ENCODE measurements at places on chromosomes 5 and 9.
A peak's percentile ranks its signal among the peaks of the same experiment; 100 is the strongest.

DNA sequence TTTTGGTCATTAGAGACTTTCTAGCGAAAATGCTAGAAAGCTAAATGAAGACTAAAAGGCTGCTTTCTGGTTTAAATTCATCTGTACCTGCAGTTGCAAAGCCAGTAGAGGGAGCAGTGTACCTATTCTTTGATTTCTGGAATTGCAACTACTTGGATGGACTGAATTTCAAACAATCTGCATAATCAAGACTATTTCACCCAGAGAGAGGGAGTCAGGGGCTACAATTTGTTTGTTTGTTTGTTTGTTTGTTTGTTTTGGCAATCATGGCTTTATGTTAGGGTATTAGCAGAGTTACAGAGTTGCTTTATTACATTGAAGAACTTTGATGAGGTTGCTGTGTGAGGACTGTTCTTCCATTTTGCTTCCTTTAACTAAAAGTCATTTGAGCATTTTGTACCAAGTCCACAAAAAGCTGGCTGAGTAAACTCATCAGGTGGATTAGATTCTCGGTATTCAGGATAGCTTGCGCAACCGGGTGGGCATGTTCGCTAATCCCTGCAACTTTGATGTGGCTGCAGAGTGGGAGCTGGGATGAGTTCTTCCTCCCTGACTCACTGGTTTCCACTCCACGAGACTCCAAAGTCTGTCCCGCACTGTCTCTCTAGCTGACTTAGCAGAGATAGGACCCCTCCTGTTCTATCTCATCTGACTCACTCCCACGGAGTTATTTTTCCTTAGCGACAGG is 80.0 kb upstream of the TUT7 start:
- peak; percentile 30 for DNase-seq

GRCh38 chr5:82796643-82797416 is 280.4 kb downstream of the TMEM167A start:
- DNase-seq, result no peak

DNA sequence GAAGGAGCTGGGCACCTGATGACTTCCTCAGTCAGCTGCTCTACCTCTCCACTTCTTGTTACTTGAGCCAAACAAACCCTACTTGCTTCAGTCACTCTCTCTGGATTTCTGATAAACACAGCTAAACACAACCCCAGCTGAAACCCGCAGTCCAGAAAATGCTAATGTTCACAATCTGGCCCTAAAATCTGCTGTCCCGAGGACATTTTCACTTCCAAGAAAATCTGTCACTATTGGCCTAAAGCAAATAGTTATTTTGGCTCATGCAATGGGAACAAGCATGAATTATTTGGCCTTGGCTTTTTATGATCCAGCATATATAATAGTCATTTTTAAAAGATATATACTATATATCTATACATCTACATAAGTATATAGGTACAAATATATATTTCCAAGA is 19.1 kb downstream of the FAM81B start:
- peak; percentile 24 for DNase-seq

GRCh38 chr9:130311003-130311402 is 45.4 kb downstream of the HMCN2 start:
- DNase-seq, result no peak

DNA sequence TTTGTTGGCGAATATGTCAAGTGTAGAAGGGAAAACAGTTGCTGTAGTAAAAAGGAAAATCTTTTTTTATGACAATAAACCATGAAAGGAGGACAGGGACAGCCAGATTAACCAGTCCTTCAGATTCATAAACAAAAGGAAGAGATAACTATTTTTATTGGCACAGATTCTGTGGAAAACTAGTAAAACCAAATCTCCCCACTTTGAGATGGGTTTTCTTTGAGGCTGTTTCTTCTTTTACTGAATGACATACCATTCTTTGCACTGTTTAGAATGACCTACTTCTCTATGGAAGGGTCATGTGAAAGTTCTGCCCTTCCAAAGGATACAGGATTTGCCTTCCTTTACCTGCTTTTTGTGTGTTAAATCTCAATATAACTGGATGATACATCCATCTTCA is 13.7 kb downstream of the CAST start:
- DNase-seq, result no peak

DNA sequence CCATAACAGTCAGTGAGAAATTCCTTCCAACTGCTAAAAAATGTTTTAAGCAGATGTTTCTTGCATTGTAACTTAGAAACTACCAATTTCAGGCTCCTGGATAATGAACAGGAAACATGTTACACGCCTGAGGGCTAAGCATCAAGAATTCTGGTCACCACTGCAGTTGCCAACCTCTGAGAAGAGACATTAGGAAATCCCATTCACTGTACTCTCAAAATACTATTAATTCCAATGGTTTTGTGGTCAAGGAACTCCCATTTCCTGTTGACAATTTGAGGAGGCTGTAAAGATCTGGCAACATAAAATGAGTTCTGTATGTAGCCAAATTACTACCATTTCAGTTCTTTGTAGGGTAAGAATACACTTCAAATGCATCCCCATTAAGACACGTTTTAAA is 456.0 kb upstream of the MEF2C start:
- DNase-seq, result peak; percentile 42

DNA sequence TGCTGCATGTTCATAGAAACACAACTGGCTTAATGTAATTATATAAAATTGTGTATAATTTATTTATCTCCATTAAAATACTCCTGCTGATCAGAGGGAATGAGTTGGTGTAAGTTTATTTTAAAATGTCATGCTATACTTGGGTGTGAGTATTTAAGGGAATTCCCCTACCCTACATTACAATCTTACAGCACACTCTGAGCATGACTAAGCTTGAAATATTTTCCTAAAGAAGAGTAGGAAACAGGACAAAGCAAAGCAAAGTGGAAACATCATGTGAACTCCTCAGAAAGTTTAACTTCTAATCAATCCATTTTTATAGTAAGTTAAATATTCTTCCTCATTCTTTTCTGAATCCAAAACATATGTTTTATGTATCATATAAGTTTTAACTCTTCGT is 1271.3 kb downstream of the EFNA5 start:
- DNase-seq, result peak; percentile 16

DNA sequence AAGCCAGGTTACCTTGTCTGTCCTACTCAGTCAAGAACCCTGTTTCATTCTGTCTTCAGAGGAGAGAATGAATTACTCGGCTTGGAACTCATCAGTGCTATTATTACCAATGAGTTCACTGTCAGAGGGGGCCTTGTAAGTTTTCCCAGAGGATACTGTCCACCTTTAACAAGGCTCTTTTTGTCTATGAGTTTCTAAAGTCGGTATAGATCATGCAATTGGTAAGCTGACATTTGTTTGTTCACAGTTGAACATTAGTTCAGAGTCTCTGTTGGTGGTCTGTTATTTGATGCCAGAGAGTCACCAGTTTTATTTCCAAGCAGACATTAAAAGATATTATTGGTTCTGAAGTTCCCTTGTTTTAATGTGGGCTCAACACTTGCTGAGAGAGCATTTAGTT is 58.1 kb upstream of the DHFR start:
- no peak for DNase-seq

DNA sequence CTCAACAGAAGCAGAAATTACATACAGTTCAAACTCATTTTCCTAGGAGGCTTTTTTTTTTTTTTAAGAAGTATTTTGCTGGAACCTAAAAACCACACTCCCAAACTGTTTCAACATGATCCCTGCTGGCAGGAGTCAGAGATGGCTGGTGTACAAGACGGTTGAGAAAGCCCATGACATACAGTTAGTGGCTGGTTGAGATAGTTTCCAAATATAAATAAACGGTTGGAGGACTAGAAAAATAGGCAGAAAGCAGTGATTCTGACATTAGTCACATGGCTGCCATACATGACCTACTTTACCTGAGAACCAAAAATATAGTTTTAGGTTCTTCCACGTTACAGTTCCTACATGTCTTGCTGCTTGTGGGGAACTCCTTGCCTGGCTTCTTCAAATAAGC is 31.7 kb upstream of the BASP1 start:
- DNase-seq, result peak; percentile 35

- DNase-seq, result no peak
Observed at GRCh38 chr5:132474131-132474723, 16.3 kb downstream of the IRF1 start.

- no peak for DNase-seq
Observed at GRCh38 chr5:31781772-31782171, 142.8 kb downstream of the PDZD2 start.

GRCh38 chr5:108813673-108814072 is 66.0 kb downstream of the FER start:
- DNase-seq, result no peak

DNA sequence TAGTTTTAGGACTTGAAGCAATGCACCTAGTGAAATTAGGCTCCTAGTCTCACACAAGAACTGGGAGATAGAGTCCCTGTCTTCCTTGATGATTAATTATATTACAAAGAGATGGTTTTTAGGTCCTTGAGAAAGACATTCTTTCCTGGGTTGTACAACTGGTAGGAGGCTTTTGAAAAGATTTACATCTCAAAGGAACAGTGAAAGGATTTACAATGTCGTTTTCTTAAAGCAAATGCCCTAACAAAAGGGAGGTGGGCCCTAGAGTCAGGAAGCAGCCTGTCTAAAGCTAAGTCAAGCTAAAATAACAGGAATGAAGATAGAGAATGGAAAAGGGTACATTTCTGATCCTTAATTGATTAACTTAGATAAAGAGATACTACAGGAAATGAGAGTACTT is 102.2 kb upstream of the IL7R start:
- DNase-seq, result no peak

- no peak for DNase-seq
Observed at GRCh38 chr5:78841767-78842166, 143.3 kb downstream of the ARSB start.

- no peak for DNase-seq
Observed at GRCh38 chr9:5800969-5801738, 31.8 kb downstream of the ERMP1 start.

DNA sequence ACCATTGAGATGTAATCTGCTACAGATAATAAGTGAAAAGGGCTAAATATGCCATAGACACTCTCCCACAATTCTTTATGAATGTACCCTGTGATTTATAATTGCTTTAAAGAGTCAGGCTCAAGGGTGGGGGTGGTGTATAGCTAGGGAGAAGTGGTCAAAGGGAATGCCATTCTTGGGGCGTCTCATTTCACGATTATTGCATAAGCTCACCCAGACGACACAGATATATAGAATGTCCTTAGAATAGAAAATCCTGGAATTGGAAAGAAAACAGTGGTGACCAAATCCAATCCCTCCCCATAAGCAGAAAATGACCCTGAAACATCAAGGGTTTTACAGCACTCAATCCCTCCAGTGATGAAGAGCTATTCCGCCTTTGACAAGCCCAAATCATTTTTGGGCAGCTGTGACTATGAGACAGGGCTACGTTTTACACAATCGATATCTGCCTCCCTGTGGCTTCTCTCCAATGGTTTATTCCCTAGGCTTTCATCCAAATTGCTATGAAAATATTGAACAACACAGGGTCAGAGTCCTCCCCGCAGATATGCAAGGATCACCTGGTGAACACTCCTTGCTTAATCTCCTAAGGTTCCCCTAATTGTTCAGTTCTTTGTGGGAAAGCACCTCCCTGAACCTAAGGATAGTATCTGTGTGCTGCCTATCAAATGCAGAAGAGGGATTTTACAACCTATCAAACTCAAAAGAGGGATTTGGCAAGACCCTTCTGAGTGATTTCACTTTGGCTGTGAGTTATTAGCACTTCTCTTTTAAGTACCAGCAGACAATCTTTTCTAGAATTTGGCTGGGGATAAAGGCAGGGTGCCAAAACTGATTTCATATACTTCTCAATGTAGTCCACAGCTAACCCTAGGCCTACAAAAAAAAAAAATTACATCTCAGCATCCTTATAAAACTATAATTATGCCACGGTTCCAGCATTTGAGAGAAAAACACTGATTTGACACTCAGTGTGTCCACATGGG is 144.9 kb upstream of the CDH6 start:
- DNase-seq, result no peak

GRCh38 chr9:72205513-72205912 is 56.3 kb downstream of the GDA start:
- no peak for DNase-seq

DNA sequence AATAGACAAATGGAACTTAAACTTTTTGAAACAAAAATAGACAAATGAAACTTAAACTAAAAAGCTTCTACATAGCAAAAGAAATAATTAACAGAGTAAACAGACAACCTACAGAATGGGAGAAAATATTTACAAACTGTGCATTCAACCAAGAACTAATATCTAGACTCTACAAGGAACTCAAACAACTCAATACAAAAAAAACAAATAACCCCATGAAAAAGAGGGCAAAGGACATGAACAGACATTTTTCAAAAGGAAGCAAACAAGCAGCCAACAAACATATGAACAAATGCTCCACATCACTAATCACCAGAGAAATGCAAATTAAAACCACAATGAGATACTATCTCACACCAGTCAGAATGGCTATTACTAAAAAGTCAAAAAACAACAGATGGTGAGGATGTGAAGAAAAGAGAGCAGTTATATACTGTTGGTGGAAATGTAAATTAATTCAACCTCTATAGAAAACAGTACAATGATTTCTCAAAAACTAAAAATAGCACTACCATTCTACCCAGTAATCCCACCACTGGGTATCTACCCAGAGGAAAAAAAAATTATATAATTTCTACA is 170.8 kb upstream of the RGMB start:
- DNase-seq, result no peak

GRCh38 chr9:98429613-98430012 is 174.2 kb upstream of the TBC1D2 start:
- no peak for DNase-seq

DNA sequence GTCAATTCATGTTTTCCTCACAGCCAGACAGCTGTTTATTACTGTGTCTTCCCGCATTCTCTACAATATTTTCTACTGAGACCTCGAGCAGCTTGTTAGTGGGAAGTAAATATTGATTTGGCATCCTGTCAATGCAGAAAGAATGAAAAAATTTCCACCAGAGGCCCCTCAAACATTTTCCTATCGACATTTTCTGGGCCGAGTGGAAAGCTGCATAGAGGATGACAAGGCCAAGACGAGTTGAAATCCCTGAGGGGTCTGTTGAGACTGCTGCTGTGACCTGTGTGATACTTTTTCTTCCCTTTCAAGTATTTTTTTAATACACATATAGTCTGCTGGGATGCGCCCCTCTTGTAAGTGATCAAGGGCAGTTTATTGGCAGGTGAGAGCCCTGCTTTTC is 91.4 kb upstream of the SH3GL2 start:
- DNase-seq, result no peak

DNA sequence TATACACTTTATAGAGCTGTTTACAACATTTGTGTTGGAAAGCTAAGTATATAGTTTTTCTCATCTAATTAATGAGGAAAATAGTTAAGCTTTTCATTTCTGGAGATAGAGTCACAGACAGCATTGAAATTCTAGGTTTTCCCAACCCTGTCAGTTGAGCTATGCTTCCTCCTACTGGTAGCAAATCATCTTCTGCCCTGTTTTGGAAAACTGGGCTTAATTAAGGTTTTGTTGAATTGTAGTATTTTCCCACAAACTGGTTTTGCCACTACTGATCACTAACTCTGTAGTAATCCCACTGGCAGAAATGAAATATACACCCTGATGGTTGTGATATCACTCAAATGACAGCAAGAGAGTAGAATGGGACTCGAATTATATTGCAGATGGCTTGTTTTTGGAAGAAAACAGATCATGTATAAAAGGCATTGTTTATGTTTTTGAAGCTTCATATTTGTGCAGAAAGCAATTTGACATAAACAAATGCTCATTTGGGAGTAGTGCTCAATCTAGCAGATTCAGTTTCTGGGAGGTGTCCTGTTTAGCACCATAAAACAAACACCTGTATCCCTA is 46.6 kb downstream of the CD180 start:
- no peak for DNase-seq

GRCh38 chr5:57581772-57582171 is 99.2 kb upstream of the ACTBL2 start:
- no peak for DNase-seq

- DNase-seq, result no peak
Observed at GRCh38 chr5:134493461-134494055, 31.9 kb upstream of the JADE2 start.

GRCh38 chr9:136840877-136841645 is 1.2 kb upstream of the AJM1 start:
- DNase-seq, result no peak

Data from trophoblast cell (in vitro differentiated cells and primary cell).